Fibroblast of villous mesenchyme (primary cell): ENCODE measurements at places on chromosomes 3 and 15. TPM values are rescaled to one million over a fixed set of nuclear protein-coding genes. Genes with fewer than 3 reads are reported as not detected.

DNA sequence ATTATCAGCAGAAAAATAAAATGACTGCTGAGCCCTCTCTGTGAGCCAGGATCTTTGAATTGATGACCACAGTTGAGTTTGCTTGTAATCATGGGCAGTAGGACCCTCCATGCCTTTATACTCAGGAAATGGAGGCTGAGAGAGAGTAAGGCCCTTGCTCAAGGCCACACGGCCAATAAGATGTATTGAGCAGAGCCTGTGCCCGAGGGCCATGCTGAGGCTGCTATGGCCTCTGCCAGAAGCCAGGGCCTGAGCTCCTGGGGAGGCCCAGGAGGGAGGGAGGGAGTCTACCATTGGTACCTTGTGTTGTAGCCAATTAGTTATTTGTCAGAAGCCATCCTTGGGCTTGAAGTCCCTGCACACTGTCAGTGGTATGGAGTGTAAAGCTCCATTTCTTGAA is 151.4 kb downstream of the DNAJB8 start:
- DNase-seq, result no peak

DNA sequence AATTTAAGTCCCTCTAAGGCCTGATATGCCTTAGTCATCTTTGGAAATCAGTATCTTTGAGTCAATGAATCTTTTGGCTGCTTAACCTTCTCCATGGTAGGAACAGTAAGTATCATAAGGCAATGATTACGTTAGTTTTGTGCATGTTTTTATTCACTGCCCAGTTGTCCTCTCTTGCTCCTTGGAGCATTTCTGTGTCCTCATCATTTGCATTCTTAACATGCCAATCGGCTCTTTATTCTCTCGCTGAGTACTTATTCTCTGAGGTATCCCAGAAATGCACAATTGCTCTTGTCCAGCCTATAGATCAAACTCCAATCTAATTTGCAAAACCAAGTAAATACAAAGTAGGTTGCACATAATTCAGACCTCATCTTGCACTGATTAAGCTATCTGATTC is 405.0 kb upstream of the IL12A start:
- DNase-seq, result no peak

POTEB2 gene
- total RNA-seq, result not detected in 2 replicates

LEO1 gene
- total RNA-seq, result 22.2 and 28.1 TPM in 2 replicates

PRR20G gene
- total RNA-seq, result not detected in 2 replicates

DNA sequence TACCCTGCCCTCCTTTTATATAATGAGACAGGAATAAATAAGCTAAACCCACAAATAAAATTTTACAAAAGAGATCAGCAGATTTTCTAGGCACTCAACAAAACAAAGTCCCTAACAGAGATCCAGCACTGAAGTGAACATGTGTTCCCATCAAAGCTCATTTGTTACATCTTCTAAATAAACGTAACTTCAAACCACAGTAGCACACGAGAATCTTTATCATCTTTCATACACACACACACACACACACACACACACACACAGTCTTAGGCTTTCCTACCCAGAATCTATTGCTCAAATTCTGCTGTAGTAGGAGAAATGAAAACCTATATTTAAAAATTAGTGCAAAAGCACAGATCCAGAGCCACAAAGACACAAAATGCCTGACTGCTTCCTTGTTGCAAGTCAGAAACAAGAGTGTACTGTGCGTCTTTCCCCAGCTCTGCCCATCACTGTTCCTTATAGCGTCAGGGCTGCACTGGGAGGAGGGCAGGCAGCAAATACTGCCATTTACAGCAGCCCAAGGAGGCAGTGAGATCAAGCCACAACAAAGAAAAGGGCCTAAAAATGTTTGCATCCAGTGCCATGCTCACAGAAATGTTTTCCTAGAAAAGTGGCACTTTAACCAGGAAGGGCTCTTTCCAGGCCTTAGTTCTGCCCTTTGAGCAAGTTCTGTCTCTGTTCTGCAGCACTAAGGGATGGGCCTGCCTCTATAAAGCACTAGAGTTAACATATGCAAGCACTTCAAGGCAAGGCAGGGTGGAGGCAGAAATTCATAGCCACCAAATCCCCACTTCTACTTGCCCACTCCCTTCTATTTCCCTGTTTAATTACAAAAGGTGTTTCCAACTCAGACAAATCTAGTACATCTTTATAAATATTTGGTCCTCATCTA is 6.0 kb downstream of the IP6K1 start:
- DNase-seq, result peak; percentile 30

DNA sequence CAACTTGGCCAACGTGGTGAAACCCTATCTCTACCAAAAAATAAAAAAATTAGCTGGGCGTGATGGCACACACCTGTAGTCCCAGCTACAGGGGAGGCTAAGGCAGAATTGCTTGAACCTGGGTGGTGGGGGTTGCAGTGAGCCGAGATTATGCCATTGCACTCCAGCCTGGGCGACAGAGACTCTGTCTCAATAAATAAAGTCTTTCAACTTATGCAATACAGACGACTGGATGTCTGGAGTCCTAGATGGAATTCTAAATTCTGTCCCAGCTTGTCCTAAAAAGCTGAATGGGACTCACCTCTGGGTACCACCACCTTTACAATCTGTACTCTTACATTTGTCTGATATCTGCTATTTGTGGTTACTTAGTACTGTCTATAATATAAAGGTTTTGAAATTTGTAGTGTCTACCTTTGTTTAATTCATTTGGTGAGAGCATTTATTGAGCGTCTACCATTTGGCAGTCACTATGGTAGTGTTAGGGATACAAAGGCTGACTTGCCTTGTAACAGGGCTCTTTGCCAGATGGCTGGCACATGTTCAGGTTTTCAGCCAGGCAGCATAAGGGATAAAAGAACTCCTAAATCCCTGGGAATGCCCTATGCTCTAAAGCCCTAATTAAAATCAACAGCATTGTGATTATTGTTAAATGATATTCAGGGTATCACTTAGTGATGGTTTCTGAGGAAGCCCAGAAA is 7.2 kb upstream of the ZNF609 start:
- DNase-seq, result peak; percentile 38

DZIP1L gene
- 51.5 and 52.7 TPM in 2 replicates for total RNA-seq

- peak; percentile 30 for DNase-seq
Observed at GRCh38 chr3:39435006-39435748, 28.7 kb downstream of the RPSA start.
